ENCODE measurements at places on chromosomes 1 and 21.

DNA sequence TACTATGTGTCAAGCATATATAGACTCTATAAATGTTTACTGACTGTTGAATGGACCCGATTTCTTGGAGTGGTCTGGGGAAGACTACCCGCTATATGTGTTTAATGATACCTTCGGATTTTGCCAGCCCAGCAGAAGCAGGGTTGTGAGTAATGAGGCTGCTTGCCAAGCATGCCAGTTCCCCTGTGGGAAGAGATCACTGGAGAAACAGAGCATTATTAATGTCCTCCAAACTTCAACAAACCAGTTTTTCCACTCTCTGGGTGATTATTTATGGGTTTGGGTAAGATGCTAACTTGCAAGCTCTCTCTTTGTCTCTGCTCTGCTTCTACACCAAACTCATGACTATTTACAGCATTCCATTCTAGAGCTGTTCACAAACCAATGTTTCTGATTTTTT is 25.1 kb upstream of the PHGDH start:
- DNase-seq, result no peak

- no peak for DNase-seq
Measured at GRCh38 chr21:42703965-42704364, 50.5 kb downstream of the PDE9A start.

GRCh38 chr1:157992031-157992832 is 1.2 kb upstream of the KIRREL1 start:
- peak; percentile 68 for DNase-seq

DNA sequence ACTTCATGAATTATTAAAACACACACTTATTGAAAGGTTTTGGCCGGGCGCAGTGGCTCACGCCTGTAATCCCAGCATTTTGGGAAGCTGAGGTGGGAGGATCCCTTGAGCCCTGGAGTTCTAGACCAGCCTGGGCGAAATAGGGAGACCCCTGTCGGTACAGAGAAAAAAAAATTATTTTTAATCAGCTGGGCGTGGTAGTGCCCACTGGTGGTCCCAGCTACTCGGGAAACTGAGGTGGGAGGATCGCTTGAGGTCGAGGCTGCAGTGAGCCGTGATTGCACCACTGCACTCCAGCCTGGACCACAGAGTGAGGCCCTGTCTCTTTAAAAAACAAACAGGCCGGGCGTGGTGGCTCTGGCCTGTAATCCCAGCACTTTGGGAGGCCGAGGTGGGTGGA is 1.7 kb downstream of the GABPB2 start:
- peak; percentile 45 for DNase-seq

DNA sequence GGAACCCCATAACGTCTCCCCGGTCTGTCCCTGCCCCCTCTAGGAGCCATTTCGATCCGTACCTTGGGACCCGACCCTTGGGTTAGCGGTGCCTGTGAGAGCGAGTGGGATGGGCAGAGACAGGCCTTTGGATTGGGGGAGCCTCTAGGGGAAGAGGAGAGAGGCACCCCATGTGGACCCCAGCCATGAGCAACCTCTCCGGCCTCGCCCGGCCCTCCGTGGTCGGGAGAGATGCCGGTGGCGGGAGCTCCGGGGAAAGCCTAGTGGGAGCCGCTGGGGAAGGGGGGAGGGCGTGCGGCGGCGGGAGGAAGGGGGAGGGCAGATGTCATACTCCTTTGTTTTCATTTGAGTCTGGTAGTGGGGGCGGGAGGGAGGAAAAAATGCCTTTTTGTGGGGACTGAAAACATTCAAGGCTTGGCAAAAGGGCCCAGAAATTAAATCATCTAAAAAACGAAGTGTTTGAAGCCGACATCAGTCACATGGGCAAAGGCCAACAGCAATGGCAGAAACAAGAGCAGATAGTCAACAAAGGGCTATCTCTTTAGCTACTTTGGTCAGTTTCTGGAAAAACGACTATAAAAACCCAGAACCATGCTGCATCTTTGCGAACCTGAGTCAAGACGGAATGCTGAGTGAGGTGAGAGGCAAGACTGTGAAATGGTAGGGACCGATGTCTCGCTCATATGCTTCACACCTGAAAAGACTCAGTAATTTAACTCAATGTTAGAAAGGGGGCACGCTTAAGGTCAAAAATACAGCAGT is 758 bp downstream of the PTBP2 start:
- no peak for DNase-seq

DNA sequence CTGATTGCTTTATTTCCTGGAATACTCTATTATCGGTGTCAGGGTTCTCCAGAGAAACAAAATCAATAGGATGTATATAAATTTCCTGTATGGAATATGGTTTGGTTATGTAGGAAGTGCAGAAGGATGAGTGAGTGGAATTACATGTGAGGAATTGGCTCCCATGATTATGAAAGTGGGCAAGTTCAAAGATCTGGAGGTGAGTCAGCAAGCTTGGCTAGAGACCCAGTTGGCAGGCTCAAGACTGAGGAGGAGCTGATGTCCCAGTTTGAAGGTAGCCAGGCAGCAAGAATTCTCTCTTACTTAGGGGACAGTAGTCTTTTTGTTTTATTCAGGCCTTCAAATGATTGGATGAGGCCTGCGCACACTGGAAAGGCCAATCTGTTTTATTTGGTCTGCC is 57.5 kb downstream of the MAP3K7CL start:
- no peak for DNase-seq

GRCh38 chr1:92310185-92310597 is 11.3 kb downstream of the RPAP2 start:
- DNase-seq, result no peak

GRCh38 chr1:16013220-16013907 is 4.5 kb downstream of the HSPB7 start:
- peak; percentile 72 for DNase-seq

DNA sequence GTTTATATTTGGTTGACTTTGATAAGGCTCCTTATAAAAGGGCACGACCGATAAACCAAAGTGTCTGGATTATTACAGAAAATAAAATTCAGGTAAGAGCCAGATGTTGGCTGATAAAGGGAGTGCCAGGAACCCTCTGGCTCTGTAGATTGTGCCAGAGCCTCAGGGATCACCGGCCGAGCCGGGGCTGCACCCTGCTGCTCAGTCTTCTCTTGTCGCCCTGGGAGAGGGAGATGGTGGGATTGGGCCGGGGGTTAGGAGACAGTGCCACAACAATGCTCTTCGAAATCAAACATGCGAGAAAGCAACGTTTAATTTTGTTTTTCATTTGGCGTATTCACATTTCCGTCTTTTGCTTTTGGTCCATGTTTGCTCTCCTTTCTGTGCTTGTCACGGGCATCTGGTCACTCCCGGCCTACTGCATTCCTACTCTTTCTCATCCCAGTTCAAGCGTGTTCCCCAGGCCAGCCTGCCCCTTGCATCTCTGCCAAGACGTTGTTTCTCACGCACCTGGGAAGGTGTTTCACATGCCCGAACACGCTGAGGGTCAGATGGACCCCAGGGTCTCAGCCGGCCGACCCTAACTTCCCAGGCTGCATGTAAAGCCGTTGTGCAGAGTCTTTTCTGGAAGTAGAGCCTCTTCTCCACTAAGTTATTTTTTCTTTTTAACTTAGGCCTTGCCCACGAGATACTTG is 18.8 kb upstream of the C2CD2 start:
- peak; percentile 23 for DNase-seq

GRCh38 chr1:230145953-230146476 is 79.0 kb downstream of the GALNT2 start:
- no peak for DNase-seq

DNA sequence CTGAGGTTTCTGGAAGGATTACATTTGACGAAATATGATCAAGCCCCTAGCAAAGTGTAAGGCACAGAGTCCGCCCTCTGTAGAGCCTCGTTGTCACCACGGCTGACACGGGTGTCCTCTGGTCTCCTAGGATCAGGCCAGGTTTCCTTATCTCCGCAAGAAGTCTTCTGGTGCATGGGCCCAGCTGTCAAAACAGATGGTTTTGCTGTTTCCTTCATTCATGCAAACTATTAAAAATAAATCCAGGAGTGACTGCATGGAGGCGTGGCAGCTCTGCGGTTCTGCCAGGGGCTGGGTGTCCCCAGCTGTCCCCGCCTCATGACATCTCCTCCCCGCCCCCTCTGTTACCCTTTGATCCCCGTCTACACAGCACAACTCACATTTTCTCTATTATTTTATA is 209.0 kb downstream of the DYRK1A start:
- DNase-seq, result no peak

DNA sequence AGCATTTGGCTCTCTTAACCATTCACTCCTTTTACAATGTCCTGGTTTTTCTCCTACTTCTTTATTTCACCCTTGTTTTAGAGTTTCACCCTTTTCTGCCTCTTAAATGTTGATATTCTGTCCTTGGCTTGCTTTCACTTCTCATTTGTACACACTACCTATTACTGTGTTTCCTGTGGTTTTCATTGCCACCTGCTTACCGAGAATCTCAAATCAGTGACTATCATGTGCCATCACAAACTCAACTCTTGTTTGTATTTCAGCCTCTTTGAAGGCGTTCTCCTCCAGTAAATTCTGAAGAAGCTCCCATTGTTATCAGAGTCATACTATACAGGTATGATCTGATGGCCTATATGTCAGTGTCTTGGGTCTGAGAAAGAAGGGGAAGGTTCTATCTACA is 65.7 kb downstream of the NPHS2 start:
- DNase-seq, result no peak

GRCh38 chr1:161242313-161242712 is 4.3 kb upstream of the NR1I3 start:
- DNase-seq, result no peak

DNA sequence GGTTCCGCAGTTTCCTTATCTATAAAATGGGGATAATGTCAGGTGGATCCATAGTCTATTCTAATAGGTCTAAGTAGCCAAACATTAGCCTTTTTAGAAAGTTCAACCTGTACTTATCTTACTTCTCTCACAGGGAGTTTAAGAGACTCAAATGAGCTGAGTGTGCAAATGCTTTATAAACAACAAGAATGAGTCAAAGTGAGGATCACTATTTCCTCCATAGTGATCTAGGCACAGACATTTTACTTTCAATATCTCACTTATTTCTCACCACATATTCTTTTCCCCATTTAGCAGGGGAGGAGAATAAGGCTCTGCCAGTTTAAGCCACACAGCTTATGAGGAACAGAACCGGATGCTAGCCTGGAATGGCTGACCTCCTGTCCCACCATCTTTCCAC is 92.1 kb upstream of the LMO4 start:
- no peak for DNase-seq

GRCh38 chr1:204203206-204203767 is 7.0 kb upstream of the KISS1 start:
- no peak for DNase-seq

GRCh38 chr1:222452031-222452430 is 95.9 kb downstream of the HHIPL2 start:
- DNase-seq, result no peak

DNA sequence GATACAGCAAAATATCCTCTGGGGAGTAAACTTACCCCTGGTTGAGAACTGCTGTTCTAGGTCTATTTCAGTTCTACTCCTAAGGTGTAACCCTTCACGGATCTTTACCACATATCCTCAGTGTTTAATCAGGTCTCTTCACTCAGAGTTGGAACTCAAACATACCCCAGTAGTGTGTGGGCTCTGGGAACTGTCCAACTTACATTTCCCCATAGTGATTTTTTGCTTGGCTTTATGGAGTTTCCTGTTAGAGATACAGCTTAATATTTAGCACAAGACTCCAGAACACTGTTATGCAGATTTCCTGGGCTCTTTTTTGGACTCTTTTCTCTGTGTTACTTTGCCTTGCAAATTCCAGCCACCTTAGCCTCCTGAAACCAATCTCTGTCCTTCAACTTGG is 26.7 kb upstream of the LIN9 start:
- no peak for DNase-seq

DNA sequence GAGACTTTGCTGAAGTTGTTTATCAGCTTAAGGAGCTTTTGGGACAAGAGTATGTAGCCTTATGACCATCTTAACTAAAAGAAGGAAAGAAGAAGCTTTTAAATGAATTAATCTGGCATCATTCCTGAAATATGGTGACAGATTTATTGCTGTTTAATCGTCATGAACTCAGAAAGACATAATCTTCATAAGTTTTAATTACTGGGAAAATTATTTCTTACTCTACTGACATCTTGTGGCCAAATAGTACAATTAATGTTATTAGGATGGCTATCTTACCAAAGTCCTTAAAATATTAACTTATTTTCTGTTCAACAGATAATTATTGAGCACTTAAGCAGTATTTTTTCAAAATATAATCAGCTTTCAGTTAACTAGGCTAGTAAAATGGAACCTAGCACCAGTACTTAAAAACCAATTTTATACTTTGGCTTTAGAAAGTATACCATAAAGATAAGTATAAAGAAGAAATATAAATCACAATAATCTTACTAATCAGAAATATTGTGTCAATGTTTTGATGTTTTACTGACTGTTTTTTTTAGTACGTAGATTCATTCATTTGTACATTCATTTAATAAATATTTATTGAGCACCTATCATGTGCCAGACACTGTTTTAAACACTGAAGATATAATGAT is 34.7 kb upstream of the GPR25 start:
- DNase-seq, result no peak

DNA sequence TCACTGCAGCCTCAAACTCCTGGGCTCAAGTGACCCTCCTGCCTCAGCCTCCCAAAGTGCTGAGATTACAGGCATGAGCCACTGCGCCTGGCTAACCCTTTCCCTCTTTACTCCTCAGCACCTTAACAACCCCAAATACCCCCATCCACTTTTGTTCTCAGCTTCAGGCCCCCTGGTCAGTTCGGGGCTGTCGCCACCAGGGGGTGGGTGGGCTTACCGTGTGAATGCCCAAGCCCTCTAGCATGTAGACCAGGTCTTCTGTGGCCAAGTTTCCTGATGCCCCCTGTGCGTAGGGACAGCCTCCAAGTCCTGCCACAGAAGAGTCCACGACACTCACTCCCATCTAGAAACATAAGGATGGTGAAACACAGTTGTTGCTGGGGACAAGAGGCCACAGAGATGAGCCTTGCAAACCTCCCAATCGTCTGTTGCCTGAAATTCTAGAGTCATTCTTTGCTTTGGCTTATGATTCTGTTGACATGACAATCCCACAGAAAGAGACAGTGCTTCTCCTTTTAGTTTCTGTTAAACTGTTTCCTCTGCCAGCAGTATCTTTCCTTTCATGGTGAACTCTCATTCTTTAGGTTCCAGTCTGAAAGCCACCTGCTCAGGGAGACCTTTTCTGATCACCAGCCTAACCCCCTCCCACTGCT is 3.8 kb upstream of the GALE start:
- no peak for DNase-seq

DNA sequence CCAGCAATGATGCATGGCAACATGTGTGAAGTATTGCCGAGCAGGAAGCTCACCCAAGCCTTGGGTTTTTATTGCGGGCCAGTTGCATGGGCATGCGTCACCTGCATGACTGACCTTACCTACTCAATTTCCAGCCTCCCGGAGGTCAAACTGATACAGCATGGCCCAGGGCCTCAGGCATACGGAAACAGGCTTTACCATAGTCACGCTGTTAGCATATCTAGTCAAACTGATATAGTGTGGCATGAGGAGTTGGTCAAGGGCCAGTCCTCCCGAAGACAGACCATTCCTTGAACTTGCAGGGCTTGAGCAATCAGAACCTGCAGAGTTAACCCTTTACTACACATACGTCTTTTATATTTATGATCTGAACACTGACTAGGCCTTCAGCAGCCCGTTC is 6.4 kb upstream of the DUSP12 start:
- no peak for DNase-seq

GRCh38 chr1:60527567-60527966 is 454.0 kb upstream of the C1orf87 start:
- DNase-seq, result no peak

- DNase-seq, result no peak
Measured at GRCh38 chr21:19048098-19048672, 644.6 kb upstream of the TMPRSS15 start.
